ENCODE measurements at places on chromosomes 7 and 10. TPM values are rescaled to one million over a fixed set of nuclear protein-coding genes. Genes with fewer than 3 reads are reported as not detected.

DNA sequence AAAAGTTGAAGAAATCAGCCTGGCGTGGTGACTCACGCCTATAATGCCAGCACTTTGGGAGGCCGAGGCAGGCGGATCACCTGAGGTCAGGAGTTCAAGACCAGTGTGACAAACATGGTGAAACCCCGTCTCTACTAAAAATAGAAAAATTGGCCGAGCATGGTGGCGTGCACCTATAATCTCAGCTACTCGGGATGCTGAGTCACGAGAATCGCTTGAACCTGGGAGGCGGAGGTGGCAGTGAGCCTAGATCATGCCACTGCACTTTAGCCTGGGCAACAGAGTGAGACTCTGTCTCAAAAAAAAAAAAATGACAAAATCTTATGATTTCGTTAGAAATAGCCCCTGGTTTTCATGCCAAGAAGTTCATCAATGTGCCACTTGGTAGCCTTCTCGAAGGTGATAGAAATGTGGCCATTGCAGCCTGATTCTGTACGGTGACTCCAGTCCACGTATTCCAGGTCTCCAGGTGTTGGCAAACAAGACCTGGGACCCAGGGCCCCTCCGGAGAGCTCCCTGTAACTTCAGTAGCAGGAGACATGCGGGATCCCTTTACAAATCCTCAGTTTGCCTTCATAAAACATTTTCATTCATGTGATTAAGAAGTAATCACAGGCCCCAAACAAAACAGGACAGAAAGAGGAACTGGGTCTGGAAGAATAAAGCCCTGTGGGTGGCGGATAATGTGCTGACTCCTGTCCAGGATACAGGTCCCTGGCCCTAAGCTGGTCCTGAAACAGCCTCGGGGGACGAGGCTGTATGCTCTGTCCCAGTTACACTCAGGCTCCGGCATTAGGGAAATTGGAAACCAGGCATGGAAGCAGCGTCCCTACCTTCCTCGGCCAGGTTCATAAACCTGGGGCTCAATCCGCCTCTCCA lies 207.3 kb upstream of the SH2B2 start:
- no peak for DNase-seq

The PRLHR gene
- total RNA-seq = 1.5 TPM

DNA sequence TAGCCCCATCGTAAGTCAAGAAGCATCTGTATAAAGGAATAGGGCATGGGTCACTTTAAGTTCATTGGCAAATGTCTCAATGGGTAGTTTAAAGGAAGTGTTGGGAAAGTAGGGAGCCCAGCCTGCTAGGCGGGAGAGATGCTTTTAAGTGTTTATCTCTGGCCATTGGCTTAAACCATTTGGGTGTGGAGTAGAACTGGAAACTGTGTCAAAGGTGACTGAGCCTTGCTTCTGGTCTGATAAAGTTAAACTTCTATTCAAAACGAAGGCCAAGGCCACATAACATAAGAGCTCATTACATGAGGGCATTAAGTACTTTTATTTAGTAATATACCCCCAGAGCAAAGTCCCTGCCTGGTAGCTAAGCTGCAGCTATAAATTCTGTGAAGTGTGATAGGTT lies 148.7 kb downstream of the SPAG6 start:
- DNase-seq = no peak

The PCLO gene
- 167 TPM for total RNA-seq

The VWDE gene
- total RNA-seq = 1.6 TPM
